NCI-H510A treated with DMSO at 0.1 percent for 48 hours (cell line): ENCODE measurements at places on chromosomes 6 and 20.

DNA sequence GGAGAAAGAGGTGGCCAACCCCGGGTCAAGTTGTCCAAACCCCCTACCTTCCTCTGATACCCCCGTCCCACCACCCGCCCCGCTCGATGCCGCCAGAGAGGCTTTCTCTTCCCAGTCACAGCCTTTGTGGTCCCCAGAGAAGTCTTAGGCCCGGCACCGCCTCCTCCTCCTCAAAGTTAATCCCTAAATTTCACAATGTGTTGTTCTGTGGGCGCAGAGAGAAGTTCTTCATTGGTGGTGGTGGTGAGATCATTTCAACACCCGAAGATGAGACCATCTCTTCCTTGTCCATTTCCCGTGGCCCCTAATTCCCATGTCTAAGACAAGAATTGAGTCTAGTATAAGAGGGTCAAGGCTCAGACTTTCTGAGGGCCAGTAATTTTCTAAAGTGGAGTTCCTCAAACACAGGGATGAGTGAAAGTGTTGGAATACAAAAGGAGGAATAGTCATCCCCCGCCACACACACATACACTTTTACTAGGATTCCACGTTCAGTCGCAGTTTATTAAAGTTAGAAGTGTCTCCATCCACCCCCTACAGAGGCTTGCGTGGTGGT, 10.4 kb downstream of the TRIM31 start:
- DNase-seq, result no peak

- DNase-seq, result no peak
Observed at GRCh38 chr6:130183271-130184222, 39.2 kb downstream of the SAMD3 start.

GRCh38 chr20:18031050-18031449, 26.7 kb downstream of the OVOL2 start:
- no peak for DNase-seq

- DNase-seq, result no peak
Observed at GRCh38 chr6:56417823-56418222, 170.4 kb upstream of the COL21A1 start.

DNA sequence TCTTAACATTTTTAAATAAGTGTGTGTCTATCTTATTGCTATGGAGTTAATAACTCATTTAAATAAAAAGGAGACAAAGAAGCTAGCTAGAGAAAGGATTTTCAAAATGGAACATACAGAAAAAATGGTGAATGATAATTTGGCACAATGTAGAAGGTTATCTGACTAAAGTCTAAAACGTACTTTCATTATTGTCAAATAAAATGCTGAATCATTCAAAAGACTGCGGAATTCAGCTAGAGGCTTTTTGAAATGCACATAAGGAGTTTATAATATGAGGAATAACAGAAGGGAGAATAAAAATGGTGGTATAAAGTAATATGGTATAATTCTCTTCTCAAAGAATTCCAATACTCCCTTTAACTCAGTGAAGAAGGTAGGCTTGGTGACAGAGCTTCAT, 597.9 kb downstream of the KHDRBS2 start:
- no peak for DNase-seq

GRCh38 chr6:30009113-30009512, 52.0 kb upstream of the POLR1H start:
- no peak for DNase-seq

DNA sequence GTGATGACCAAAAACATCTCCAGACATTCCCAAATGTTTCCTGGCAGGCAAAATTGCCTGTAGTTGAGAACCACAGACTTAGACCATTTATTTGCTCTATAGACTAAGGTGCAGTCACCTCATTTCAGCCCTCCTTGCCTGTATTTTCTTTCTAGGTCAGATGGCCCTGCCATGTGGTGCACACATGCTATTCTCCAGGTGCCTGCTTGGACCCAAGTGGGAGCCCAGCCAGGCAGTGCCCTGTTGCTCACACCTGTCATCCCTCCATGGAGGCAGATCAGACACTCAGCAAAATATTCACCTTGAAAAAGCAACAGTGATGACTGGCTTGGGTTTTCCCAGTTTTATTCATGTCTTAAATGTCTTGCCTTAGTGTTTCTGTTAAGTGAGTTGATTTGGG, 311.4 kb downstream of the TFAP2C start:
- no peak for DNase-seq

DNA sequence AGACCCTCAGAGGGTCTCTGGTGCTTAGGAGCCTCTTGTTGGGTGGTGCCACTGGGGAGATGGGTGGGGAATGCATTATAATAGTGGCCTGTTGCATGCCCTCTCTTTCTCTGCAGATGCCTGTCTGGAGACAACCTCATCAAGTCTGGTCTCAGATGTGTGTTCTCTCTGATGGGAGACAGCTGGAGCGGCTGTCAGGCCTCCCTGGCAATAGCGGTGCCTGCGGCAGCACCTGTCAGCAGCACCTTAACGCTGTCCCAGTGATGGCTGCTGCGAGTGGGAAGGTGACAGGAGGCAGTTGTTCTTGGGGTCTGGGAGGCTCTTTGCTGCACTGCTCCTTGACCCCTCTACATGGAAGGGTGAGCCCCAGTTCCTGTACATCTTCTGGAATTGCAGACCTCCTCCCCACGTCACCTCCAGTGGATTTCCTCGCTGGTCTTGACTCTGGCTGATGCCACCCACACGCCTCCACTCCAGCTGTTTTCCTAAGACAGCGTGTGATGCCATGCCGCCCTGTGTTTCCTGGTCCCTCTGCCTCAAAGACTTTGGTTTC, 63.3 kb upstream of the BLCAP start:
- DNase-seq, result no peak

- DNase-seq, result no peak
Observed at GRCh38 chr6:132354517-132355167, 46.6 kb downstream of the MOXD1 start.

GRCh38 chr6:119390247-119390793, 40.8 kb upstream of the MAN1A1 start:
- no peak for DNase-seq

GRCh38 chr6:140237251-140237650, 862.8 kb upstream of the CITED2 start:
- no peak for DNase-seq

DNA sequence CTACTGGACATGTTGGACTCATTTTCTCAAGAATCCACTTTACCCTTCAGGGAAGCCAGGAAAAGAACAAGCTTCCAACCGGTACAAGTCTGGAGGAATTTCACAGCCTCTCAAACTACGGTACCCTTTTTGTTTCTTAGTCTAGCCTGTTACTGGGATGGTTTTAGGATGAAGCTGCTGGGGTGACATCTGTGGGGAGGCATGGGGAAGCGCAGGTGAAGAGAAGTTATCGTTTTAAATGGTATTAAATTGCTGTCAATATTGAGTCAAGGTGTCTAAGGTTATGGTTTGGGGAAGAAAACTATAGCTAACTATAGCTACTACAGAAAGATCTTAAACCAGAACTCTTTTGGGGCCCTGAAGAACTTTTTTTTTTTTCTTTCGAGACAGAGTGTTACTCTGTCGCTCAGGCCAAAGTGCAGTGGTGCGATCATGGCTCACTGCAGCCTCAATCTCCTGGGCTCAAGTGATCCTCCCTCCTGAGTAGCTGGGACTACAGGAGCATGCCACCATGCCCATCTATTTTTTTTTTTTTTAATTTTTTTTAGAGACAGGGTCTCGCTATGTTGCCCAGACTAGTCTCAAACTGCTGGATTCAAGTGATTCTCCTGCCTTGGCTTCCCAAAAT, 128.7 kb downstream of the RIN2 start:
- peak; percentile 31 for DNase-seq

DNA sequence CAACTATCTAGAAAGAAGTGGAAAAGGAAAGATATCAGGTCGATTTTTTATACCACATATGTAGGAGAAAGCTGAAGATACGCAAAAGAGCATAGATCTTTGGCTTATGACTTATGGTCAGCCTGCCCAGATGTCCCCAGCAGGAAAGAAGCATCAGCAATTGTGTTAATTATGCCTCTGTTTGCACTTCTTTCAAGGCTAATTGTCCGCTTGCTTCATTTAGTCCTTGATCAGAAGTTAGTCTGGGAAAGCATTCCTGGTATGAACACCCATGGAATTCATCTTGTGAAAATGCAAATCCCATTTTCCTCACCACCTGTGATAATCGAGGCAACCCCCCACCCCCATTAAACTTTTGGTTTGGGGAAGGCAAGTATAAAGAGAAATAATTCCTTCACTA, 62.8 kb downstream of the ATP9A start:
- no peak for DNase-seq

DNA sequence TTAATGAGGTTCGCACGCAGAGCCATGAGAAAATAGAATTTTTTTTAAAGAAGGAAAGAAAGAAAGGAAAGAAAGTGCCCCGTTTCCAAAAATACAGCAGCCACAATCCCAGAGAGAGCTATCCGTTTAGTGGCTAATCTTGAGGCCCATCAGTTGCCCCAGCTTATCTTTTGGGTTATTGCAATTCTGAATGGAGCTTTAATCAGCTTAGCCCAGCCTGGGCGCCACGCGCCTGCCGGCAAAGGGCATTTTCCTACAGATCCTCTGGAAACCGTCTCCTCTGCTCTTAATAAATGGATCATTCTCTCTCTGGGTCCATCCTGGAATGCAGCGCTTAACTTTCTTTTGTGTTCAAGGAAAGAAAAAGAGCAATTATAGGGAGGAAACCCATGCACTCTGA, 413.3 kb downstream of the MAFB start:
- DNase-seq, result no peak

- no peak for DNase-seq
Observed at GRCh38 chr20:4102381-4102780, 87.0 kb upstream of the RNF24 start.

DNA sequence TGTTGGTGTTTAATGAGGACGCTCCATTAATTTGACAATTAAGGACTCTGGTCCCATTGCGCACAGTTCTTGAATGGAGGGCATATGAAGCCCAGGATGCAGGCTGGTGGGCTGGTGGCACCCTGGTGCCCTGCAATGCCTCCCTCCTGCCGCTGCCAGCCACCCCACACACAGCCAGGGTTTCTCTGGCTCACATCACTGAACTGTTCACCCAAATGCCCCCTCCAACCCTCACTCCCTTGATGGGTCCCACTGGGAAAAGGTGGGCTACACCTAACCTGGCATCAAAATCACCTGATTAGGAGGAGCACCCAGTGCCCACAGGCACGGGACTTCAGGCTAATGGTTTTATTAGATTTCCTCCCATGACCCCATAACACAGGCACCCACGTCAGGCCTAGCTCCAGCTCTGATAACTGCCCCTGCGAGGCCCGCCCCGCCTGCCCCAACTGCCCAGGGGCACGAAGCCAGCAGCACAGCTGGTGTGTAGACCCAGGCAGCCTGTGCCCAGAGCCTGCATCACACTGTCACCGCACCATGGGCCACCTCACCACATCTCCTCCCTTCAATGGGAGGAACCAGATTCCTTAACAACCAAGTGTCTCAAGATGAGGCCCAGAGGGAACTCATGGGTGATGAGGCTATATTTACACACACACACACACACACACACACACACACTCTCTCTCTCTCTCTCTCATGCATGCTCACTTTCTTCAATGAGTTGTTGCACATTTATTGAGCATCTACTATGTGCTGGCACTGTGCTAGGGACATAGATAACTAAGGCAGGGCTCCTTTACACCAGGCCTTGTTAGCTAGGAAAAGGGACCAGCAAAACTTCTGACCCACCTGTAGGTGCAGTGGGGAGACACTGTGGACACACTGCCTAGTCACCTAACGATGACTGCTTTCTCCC, 107.3 kb downstream of the NOL4L start:
- no peak for DNase-seq

DNA sequence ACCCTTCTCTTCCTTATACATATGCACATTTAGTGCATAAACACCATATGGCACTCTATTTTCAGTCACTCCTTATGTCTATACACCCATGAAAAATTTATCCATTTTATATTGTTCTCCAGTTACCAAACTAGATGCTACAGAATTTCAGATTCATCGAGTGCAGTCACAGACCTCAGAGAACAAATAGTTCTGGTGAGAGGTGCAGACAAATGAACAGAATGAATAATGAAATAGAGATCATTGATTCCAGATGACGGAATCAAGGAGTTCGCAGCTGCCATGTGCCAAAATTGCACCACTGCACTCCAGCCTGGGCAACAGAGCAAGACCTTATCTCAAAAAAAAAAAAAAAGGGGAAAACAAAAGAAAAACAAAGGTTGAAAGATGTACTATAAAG, 214.8 kb upstream of the CEP162 start:
- DNase-seq, result no peak

DNA sequence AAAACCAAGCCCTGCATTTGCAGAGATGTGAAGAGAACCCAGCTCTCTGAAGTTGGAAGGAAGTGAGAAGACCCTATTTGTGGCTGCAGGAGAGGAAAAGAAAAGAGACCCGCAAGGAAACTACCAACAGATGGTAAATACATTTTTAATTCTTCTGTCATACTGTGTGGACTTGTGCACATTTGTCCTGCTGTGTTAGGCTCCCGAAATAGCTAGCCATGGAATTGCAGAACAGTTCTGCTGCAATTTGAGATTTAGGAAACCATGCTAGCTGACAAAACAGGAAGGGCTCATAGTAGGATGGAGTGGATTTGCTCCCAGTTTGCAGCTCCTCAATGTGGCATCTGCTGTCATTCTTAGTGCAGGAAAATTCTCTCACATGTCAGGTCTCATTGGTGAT, 12.1 kb upstream of the ATXN1 start:
- no peak for DNase-seq

GRCh38 chr6:10659699-10660348, 34.6 kb downstream of the C6orf52 start:
- peak; percentile 3 for DNase-seq

DNA sequence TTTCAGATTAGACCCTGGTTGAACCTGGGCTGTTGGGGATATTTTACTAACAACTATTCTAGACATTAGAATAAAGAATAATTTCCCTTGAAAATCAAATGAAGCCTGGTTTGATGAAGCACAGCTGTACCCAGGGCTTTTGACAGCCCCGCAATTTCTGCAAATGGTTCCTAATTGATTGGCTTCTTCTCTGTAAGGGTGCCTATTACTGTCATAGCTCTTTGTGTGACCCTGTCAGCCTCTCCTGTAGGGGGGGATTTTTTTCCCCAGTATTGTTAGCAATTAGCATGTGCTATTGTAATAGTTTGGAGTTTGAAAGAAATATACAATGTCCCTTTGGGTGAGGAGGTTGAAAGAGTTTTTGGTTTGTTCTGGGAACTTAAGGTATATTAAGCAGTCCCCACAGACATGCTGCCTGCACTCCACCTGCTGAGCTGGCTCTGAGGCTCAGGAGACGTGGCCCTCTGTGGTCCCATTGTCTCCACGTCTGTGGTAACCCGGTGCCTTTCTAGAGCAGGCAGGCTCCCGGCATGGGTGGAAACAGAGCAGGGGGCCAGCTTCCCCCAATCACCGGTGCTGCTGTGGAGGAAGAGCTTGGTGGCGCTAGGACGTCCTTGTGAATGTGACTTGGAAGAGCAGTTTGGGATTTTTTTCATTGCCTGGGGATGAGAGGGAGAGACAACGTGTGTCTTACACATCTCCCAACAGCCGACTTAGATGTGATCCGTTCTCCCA, 47.3 kb upstream of the CLDN20 start:
- no peak for DNase-seq

- no peak for DNase-seq
Observed at GRCh38 chr6:133587546-133588160, 301.3 kb upstream of the TCF21 start.

DNA sequence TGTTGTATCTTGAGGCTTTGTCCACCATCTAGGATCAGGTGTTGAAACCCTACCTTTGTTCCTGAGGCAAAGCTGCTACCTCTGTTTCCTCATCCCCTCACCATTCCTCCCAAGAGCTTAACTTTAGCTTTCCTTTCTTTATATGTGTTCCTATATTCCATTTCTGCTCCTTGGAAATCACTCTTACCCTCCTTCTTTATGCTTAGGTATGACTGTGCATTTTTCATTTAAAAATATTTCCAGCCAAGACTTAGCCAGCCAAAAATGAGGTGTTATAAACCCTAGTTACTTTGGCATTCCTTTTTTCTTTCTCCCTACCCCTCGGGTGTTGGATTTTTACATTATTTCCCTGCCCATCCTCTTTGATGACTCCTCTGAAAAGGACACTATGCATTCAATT, 57.7 kb downstream of the TSBP1 start:
- no peak for DNase-seq
